Activated CD8-positive, alpha-beta memory T cell treated with anti-CD3 and anti-CD28 coated beads for 36 hours (primary cell): ENCODE measurements at places on chromosomes 3 and 15. TPM values are rescaled to one million over a fixed set of nuclear protein-coding genes. Genes with fewer than 3 reads are reported as not detected.

STRC gene
- 0.19 TPM for total RNA-seq

RTP3 gene
- total RNA-seq = not detected

DUOXA1 gene
- not detected for total RNA-seq

SAMMSON gene
- total RNA-seq = not detected

MCTP2 gene
- total RNA-seq = 23.4 TPM

GUCA1C gene
- not detected for total RNA-seq

APOD gene
- not detected for total RNA-seq

DLEC1 gene
- total RNA-seq = 0.63 TPM

MAP6D1 gene
- total RNA-seq = 3.3 TPM

ASB14 gene
- not detected for total RNA-seq

TMEM212 gene
- total RNA-seq = not detected

PPP2R3A gene
- 0.21 TPM for total RNA-seq

PRR20G gene
- not detected for total RNA-seq

SLC12A1 gene
- not detected for total RNA-seq

SERPINI2 gene
- not detected for total RNA-seq

IMPG2 gene
- 0.06 TPM for total RNA-seq

ERICH6 gene
- total RNA-seq = not detected

SETD5 gene
- 101 TPM for total RNA-seq

VIPR1 gene
- 2.8 TPM for total RNA-seq

SCN11A gene
- 0.04 TPM for total RNA-seq

CCDC71 gene
- 29.6 TPM for total RNA-seq

TAGLN3 gene
- total RNA-seq = 0.57 TPM

GPR87 gene
- 1.0 TPM for total RNA-seq

GRAMD1C gene
- total RNA-seq = 0.21 TPM

SPINK8 gene
- total RNA-seq = not detected

TXNRD3 gene
- 2.5 TPM for total RNA-seq

SLC51A gene
- total RNA-seq = not detected

STRIT1 gene
- total RNA-seq = not detected

CD200R1 gene
- total RNA-seq = 2.6 TPM

PLOD2 gene
- 1.0 TPM for total RNA-seq

IQCF5 gene
- total RNA-seq = not detected

MGA gene
- total RNA-seq = 38.2 TPM

VEPH1 gene
- not detected for total RNA-seq

PDZRN3 gene
- not detected for total RNA-seq
